H1 (cell line): ENCODE measurements at places on chromosomes 13 and 19. TPM values are rescaled to one million over a fixed set of nuclear protein-coding genes. Genes with fewer than 3 reads are reported as not detected.

- no peak for DNase-seq
These were observed 1.3 kb downstream of the ADPRHL1 start for GRCh38 chr13:113451951-113452421.

COMP gene
- 0.17 and 0.25 TPM in 2 replicates for total RNA-seq

C13orf46 gene
- 0.21 and 0.28 TPM in 2 replicates for total RNA-seq

B3GNT3 gene
- 1.5 and 1.8 TPM in 2 replicates for total RNA-seq

EMC10 gene
- total RNA-seq = 103 and 105 TPM in 2 replicates
